ENCODE measurements at places on chromosomes 3 and 15. TPM values are rescaled to one million over a fixed set of nuclear protein-coding genes. Genes with fewer than 3 reads are reported as not detected.

DNA sequence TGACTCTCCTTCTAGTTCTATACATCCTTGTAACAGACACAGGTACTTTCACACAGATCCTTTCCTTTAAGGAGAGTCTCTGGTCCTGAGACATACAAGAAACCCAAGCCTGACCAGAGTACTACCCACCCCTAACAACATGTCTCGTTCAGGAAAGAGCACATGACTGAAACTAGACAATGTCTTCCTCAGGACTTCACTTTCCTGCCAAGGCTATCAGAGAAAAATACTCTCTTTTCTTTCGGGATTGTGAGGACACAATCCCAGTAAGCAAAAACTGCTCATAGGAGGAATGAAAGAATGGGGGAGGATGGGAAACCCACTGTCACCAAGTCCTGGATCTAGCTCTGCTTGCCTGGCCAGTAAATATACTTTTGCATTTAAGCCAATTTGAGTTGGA, 11.5 kb upstream of the ANKRD28 start:
- DNase-seq = no peak

DNA sequence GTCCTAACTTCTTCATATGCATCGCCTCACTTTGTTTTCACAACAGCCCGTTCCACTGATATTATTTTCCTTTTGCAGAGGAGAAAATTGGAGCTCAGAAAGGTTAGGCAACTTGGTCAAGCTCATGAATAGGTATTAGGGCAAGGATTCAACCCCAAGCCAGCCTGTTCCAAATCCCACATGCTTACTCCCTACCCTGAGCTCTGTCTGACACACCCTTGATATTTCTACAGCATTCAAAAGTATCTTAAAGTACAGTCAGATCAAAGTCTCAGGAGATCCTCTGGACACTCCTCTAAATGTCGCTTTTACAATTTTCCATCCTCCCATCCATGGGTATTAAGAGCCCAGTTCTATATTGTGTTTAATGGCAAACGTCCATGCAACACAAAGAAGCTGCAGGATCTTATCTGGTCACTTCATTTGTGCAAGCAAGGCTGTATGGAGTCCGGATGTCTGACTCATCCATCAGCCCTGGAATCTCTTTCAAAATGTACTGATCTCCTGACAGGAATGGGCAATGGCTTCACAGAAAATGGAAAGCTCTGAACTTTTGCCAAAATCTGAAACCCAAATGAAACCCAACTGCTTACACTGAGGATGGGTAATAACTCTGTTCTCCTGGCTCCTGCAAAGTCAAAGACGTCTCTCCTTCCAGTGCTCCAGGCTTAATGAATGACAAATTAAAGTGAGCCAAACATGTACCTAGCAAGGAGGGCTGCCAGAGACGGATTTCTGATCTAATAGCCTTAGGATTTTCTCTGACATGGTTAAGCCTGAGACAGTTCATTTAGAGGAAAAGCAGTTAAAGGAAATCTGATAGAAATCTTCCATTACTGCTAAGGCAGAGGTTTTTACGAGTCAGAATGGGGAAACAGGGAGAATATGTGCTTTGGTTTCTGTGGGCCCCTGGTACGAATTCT, 230.9 kb upstream of the RORA start:
- DNase-seq = peak; percentile 54

DNA sequence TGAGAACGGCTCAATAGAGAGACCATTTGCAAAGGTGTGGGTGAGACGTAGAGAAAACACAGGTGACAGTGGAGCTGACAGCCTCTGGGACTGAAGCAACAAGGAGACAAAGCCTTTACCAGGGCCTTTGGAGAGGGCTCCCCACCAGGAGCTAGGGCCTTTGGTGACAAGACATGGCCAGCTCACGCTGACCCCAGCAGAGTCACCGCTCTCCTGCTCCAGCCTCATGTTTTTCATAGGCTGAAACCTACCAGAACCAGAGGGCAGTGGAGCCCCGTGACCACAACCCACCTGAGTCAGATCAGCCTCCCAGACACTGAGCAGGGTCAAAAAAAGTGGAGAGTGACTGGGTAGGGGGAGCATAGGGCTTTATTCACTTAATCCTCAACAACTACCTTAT, 214.7 kb downstream of the SHQ1 start:
- DNase-seq = no peak

GRCh38 chr15:87263871-87264270, 992.7 kb downstream of the NTRK3 start:
- peak; percentile 14 for DNase-seq

The SPTSSB gene
- not detected for total RNA-seq

DNA sequence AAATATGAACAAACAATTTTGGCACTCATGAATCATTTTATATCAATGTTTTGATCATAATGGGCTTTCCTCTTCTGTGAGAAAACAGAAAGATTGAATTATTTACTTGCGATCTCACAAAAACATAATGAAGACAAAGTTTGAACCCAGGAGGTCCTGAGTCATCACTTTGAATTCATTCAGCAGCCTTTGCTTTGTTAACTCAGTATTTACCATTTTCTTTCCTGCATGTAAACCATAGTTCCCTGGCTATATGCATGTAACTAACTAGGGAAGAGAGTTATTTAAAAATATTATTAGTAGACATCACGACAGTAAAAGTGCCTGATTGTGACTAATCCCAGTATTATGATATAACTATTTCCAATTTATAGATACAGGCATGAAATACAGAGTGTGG, 1026.2 kb downstream of the PLOD2 start:
- DNase-seq = no peak

- DNase-seq = no peak
Observed at GRCh38 chr3:152021951-152022461, 148.6 kb downstream of the SUCNR1 start.

The C3orf18 gene
- 9.1 TPM for total RNA-seq

DNA sequence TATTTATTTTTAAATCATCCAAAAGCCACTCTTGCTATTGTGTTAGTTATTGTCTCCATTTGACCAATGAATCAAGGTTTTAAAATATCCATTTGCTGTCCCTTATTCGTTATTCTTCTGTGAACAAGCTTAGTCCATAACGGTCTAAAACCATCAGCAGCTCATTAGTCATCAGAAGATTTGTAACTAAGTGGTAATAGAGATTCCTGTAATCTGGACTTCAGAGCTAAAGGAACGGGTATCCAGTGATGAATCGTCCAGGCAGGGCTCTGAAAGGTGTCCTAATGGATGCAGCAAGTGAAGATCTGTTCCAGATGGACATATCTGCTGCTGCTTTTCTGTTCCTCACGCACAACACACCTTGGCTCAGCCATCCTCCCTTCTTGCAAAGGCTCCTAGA, 362.7 kb upstream of the CFAP20DC start:
- no peak for DNase-seq

GRCh38 chr3:148083526-148084182, 614.0 kb upstream of the AGTR1 start:
- DNase-seq = no peak

- DNase-seq = peak; percentile 44
Observed at GRCh38 chr3:56975567-56975966, 84.9 kb upstream of the SPATA12 start.

GRCh38 chr3:116087426-116087825, 357.9 kb downstream of the LSAMP start:
- DNase-seq = peak; percentile 12

The MESP2 gene
- total RNA-seq = 0.32 TPM

Data from fibroblast of villous mesenchyme (primary cell).